ENCODE measurements at places on chromosomes 7 and 10. TPM values are rescaled to one million over a fixed set of nuclear protein-coding genes. Genes with fewer than 3 reads are reported as not detected.

The CNTNAP2 gene
- not detected for polyA plus RNA-seq

The SORCS1 gene
- 0.22 TPM for polyA plus RNA-seq

The FAM180A gene
- 50.3 TPM for polyA plus RNA-seq

The OR13A1 gene
- not detected for polyA plus RNA-seq

The CYP2C19 gene
- polyA plus RNA-seq = not detected

The HOXA1 gene
- polyA plus RNA-seq = 1.8 TPM

DNA sequence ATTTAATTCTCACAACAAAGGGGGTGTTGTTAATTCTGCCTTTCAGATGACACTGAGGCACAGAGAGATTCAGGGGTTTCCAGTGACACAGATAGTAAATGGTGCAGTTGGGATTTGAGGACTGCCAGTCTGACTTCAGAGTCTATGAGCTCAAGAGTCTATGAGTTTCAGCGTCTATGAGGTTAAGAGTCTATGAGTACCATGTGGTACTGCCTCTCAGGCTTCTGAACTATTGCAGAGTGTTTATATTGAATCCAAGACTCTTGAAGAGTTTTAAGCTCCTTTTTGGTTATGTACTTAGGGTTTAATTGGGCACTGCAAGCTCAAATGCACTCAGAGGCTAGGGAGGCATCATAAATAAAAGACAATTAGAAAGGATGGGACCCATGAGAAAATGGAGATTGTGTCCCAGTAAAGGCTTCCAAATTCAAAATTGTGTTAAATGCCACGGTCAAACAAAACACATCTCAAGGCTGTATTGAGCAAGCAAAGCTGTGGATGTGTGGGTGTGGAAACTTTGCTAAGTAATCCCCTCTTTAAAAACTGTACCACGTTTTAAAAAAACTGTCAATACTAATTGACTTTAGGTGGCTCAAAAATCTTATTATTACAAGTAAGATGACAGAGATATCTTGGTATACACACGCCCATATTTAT is 123.9 kb upstream of the FAM171A1 start:
- H3K36me3 ChIP-seq = no peaks in the 10 kb centered on the region
- no peak overlapping the region for H3K27ac ChIP-seq
- DNase-seq = no peak
- 0 out of 2 replicates have a peak, but pooled peaks cover 4% of the 10 kb centered on the region for H3K27me3 ChIP-seq
- no peak overlapping the region for H3K4me3 ChIP-seq
- H3K4me1 ChIP-seq = peaks cover 7% of the 10 kb centered on the region

DNA sequence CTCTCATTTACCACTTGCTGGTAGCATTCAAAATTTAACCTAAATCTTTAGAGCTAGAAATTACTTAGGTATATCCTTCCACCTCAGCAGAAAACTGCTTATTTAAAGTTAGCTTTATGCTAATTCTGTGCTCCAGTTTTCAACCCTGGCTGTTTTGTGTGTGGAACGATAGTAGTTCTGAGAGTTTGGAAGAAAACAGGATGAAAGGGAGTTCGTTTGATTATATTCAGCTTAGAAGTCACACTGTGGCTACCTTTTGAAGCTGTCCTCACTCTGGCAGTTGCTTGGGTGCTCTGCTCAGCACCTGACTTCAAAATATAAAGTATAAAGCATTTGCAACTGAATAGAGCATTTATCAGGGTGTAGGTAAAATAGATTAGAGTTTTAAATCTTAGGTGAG is 2.6 kb upstream of the ASCC1 start:
- H3K27me3 ChIP-seq = no peaks in the 10 kb centered on the region
- no peak overlapping the region for H3K27ac ChIP-seq
- H3K4me3 ChIP-seq = no peak overlapping the region
- peaks cover 16% of the 10 kb centered on the region for H3K4me1 ChIP-seq
- H3K36me3 ChIP-seq = no peaks in the 10 kb centered on the region
- DNase-seq = no peak

GRCh38 chr7:158508802-158509385 is 78.7 kb downstream of the PTPRN2 start:
- no peak for DNase-seq
- no peak overlapping the region for H3K27ac ChIP-seq
- no peak overlapping the region for H3K4me3 ChIP-seq
- H3K36me3 ChIP-seq = no peaks in the 10 kb centered on the region
- no peaks in the 10 kb centered on the region for H3K4me1 ChIP-seq

- no peaks in the 10 kb centered on the region for H3K27me3 ChIP-seq
- no peaks in the 10 kb centered on the region for H3K36me3 ChIP-seq
- no peak for DNase-seq
- no peak overlapping the region for H3K27ac ChIP-seq
- no peak overlapping the region for H3K4me3 ChIP-seq
Measured at GRCh38 chr10:12781976-12782375, 219.5 kb downstream of the CCDC3 start.

- H3K36me3 ChIP-seq = no peaks in the 10 kb centered on the region
- peaks cover 12% of the 10 kb centered on the region for H3K4me1 ChIP-seq
- H3K4me3 ChIP-seq = no peak overlapping the region
- peak; percentile 66 for DNase-seq
- H3K27ac ChIP-seq = no peak overlapping the region
- H3K27me3 ChIP-seq = no peaks in the 10 kb centered on the region
Measured at GRCh38 chr10:28179006-28179742, 123.7 kb downstream of the MPP7 start.

DNA sequence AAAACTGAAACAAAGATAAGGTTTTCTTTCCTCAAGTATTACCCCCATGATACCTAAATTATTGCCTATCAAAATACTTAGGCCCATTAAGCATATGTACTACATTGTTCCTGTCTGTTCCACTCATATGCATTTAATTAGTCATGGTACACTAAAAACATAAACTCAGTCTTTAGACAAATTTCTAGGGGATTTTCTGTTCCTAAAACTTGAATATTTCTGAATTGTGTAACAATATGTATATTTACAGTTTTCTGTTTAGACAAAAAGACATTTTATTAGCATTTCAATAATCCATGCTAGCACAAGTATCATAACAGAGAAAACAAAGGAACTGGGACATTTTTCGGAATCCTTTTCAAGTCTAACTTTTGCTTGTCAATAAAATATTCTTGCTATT is 234.2 kb downstream of the CRPPA start:
- no peak for DNase-seq
- no peak overlapping the region for H3K4me3 ChIP-seq
- no peaks in the 10 kb centered on the region for H3K4me1 ChIP-seq
- no peaks in the 10 kb centered on the region for H3K27me3 ChIP-seq
- H3K36me3 ChIP-seq = no peaks in the 10 kb centered on the region

DNA sequence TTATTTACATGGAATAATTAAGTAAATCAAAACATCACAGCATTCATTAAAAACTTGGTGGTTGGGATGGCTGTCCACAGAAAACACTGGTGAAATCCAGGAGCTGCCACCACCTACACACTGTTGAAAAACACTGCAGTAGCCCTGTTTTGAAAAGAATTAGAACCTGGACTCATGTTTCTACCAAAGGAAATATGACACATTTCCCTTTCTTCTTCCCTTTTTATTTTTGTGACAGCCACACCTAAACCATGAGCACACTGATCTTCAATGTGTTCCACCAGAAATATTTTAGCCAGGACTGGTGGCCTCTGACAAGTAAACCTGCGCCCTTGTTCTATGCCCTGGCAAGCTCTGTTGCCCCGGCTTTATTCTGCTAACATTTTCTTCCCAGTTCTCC is 3.3 kb downstream of the TMEM140 start:
- H3K36me3 ChIP-seq = no peaks in the 10 kb centered on the region
- no peak for DNase-seq
- 0 out of 2 replicates have a peak, but pooled peaks cover 4% of the 10 kb centered on the region for H3K4me1 ChIP-seq
- no peak overlapping the region for H3K4me3 ChIP-seq

DNA sequence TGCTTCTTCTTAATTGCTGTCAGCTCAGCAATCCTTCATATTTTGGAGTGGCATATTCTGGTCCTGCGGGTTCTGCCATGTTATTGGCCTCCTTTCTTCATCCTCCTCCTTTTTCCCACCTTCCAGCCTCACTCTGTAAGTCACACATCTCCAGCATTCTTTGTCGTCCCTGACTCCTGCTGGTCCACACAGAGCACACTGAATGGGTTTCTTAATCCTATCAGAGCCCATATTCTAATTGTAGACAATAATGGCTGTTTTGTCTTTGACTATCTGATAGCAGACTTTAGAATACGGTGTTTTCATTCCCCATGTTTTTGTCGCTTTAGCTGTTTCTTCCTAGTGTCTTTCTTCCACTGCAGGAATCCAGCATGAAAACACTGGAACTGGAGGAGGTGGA is 389.6 kb downstream of the REEP3 start:
- no peak for DNase-seq
- no peaks in the 10 kb centered on the region for H3K4me1 ChIP-seq
- no peaks in the 10 kb centered on the region for H3K36me3 ChIP-seq
- peaks cover 5% of the 10 kb centered on the region for H3K27me3 ChIP-seq
- no peak overlapping the region for H3K4me3 ChIP-seq
- H3K27ac ChIP-seq = no peak overlapping the region

GRCh38 chr10:12432402-12433189 is 83.2 kb downstream of the CAMK1D start:
- DNase-seq = no peak
- no peaks in the 10 kb centered on the region for H3K36me3 ChIP-seq
- no peak overlapping the region for H3K4me3 ChIP-seq
- H3K27ac ChIP-seq = no peak overlapping the region
- H3K27me3 ChIP-seq = peaks cover 44% of the 10 kb centered on the region
- H3K4me1 ChIP-seq = no peaks in the 10 kb centered on the region

DNA sequence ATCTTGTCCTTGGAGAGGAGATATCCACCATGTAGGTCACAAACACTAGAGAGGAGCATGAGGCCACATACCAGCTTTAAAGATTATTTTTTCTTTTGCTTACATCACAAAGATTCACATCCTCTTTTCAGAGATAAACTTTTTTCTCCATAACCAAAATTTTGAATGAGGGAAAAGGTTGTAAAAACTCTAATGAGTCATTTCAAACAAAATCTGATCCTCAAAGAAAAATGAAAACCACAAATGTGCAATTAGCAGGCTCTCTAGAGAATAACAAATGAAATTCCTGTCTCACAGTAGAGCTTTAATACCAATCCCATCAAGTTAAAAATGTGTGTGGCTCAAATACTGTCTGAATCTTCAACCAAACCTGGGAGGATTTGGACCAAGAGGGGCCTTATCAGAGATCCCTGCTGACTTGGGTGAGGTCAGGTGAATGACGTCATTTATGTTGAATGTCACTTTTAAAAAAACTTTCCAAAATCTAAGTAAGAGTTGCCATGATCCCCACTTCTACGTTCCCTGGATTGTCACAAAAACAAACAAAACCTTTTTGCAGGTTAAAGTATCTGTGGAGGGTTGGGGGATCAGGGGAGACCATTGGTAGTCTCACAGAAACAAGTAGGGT is 261.5 kb upstream of the NPSR1 start:
- H3K27ac ChIP-seq = no peak overlapping the region
- H3K27me3 ChIP-seq = no peaks in the 10 kb centered on the region
- H3K4me1 ChIP-seq = no peaks in the 10 kb centered on the region
- no peak for DNase-seq
- no peaks in the 10 kb centered on the region for H3K36me3 ChIP-seq

- DNase-seq = no peak
- no peaks in the 10 kb centered on the region for H3K27me3 ChIP-seq
- no peak overlapping the region for H3K4me3 ChIP-seq
- H3K36me3 ChIP-seq = no peaks in the 10 kb centered on the region
Measured at GRCh38 chr10:12628153-12628552, 278.8 kb downstream of the CAMK1D start.

DNA sequence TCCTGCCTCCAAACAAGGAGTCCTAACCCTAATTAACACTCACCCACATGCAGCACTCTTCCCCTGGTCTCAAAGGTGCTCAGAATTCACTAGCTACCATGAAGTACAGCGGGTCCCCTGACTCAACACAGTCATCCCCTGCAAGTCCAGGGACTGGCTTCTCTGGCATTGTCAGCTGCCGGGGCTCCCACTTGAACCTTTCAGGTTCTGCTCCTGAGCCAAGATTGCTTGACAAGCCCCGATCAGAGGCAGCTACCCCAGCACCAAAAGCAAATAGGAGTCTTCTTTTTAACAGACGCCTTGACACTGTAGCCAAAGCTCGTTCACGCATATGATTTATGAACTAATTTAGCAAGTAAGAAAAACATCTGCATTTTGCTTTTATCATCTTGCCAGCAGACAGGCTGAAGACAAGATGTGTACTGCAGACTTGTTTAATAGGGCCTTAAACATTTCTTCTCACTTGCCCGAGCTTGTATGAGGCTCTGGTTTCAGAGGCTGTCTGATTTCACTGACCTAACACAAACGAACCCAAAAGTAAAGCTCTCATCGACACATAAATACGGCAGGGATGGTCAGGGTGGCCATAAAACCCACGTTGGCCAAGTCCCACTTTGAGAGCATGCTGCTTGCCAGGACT is 67.6 kb upstream of the ADAM12 start:
- no peak overlapping the region for H3K4me3 ChIP-seq
- H3K27me3 ChIP-seq = no peaks in the 10 kb centered on the region
- H3K27ac ChIP-seq = no peak overlapping the region
- H3K4me1 ChIP-seq = peaks cover 25% of the 10 kb centered on the region
- no peaks in the 10 kb centered on the region for H3K36me3 ChIP-seq

- DNase-seq = no peak
- H3K4me3 ChIP-seq = no peak overlapping the region
- H3K27me3 ChIP-seq = peaks cover 14% of the 10 kb centered on the region
- H3K36me3 ChIP-seq = no peaks in the 10 kb centered on the region
- H3K4me1 ChIP-seq = no peaks in the 10 kb centered on the region
Measured at GRCh38 chr10:114282526-114282925, 43.5 kb downstream of the VWA2 start.

DNA sequence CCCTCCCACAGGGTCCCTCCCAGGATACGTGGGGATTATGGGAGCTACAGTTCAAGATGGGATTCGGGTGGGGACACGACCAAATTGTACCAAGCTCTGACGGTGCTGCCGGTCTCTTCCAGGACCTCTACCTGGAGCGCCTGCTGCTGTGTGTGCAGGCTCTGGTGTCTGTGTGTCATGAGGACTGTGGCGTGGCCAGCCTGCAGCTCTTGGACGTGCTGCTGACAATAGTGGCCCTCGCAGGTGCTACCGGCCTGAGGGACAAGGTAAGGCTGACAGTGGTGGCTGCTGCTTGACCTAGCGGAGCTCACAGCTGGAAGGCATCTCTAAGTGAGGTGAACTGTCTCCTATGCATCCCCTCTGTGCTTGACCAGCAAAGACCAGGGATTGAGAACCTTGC is 34.5 kb upstream of the PRKAR1B start:
- peaks cover 7% of the 10 kb centered on the region for H3K36me3 ChIP-seq
- no peaks in the 10 kb centered on the region for H3K4me1 ChIP-seq
- DNase-seq = no peak
- no peaks in the 10 kb centered on the region for H3K27me3 ChIP-seq
- no peak overlapping the region for H3K27ac ChIP-seq

Measured in GM23248 (cell line).